SK-N-SH treated with all-trans-retinoic acid at 6 μM for 48 hours (cell line): ENCODE measurements at places on chromosomes 11 and 22.

GRCh38 chr11:132540581-132540980 lies 991.7 kb downstream of the OPCML start:
- ATAC-seq = no peak

GRCh38 chr11:21446939-21447590 lies 745.8 kb upstream of the ANO5 start:
- ATAC-seq = no peak

- ATAC-seq = no peak
Measured at GRCh38 chr11:75553889-75554257, 8.2 kb upstream of the SERPINH1 start.

DNA sequence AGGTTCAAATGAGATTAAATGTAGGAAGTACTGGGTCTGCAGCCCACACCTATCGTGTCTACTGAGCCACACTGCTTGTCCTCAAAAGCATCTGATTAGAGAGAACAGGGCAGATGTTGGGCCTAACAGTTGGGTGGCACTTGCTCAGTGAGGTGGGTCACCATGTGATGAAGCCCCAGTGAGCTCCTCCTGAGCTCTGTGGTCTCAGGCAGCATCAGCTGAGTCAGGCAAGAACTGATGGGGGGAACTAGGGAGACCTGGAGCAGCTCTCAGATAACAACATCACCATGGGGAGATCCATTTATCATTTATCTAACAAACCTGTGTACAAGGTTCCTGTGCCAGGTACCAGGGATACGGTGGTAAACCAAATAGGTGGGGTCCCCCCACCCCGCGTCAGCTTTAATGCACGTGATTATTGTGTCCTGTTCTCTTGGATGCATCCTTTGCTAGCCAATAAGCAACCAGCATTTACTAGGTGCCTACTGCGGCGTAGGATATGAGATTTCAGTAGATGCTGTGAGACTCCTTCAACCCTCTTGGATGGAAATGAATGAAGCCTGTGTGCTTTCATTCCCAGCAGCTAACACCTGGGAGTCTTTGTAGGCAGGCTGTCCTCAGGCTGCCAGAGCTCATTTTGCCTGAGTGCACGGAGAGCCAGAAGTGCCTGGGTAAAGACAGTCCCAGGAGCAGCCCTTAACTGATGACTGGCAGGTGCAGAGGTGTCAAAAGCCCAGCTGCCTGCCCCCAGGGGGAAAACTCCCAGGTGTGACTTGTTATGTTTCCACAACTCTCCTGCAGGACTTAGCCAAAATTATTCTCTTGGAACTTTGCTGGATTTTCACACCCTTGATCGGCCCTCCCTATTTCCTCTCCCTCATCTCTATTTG lies 73.6 kb upstream of the NARS2 start:
- no peak for ATAC-seq

- ATAC-seq = no peak
Measured at GRCh38 chr11:31869986-31870385, 58.9 kb upstream of the PAX6 start.

- ATAC-seq = peak; percentile 98
Measured at GRCh38 chr11:128290106-128290840, 297.1 kb downstream of the ETS1 start.

- ATAC-seq = peak; percentile 55
Measured at GRCh38 chr11:64007160-64007628, 21.0 kb downstream of the OTUB1 start.

DNA sequence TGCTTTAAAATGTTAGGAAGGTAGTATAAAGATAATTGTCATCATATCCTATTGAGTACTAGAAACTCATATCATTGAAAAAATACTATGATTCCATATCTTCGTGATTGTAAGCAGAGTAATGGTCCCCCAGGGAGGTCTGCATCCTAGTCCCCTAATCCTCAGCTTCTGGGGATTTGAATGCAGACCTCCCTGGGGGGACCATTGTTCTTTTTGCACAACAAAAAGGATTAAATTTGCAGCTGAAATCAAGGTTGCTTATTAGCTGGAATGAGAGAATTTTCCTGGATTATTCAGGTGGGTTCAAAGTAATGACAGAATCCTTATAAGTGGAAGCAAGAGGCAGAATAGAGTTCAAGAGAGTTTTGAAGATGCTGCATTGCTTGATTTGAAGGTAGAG lies 26.1 kb upstream of the MS4A6A start:
- ATAC-seq = no peak

- no peak for ATAC-seq
Measured at GRCh38 chr11:19332476-19332875, 91.7 kb upstream of the E2F8 start.

DNA sequence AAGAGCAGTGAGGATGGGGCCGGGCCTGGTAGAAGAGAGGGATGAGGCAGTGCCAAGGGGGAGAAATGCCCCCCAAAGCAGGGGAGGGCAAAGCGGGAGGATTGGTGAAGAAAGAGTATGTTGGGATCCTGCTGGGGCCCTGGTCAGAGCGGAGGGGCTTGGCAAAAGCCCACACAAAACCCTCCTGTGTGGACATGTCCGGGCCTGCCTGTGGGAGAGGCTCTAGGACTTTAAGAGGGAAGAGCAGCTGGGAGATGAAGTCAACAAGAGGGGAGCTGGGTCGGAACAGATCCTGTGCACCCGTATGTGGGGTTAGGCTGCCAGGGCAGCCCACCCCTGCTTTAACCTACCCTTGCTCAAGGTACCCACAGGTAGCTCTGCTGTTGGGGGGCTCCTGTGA lies 25.8 kb downstream of the ART5 start:
- ATAC-seq = no peak
